Activated CD8-positive, alpha-beta memory T cell treated with anti-CD3 and anti-CD28 coated beads, Interleukin-2, amount 50 U/mL, for 4 hours (primary cell): ENCODE measurements at places on chromosomes 4 and X.

DNA sequence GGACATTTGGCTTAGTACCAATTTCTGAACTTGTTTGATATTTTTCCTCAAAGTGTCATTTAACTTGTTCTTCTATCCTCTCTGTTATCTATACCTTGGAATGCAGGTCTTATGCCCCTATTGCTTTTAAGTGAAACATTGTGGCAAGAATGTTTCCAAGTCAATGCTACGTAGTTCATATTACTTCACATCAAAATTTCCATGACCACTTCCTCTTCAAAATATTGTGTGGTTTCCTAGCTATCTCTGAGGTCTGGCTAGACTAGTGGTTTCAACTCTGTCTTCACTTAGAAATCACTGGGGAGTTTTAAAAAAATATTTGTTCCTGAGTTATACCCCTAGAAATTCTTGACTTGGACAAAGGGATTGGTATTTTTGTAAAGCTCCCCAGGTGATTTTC lies 20.2 kb upstream of the RASGEF1B start:
- no peak for DNase-seq

GRCh38 chrX:101462892-101463291 lies 22.4 kb upstream of the ARMCX4 start:
- no peak for DNase-seq

- DNase-seq = no peak
Measured at GRCh38 chr4:15797320-15797719, 19.2 kb downstream of the CD38 start.

DNA sequence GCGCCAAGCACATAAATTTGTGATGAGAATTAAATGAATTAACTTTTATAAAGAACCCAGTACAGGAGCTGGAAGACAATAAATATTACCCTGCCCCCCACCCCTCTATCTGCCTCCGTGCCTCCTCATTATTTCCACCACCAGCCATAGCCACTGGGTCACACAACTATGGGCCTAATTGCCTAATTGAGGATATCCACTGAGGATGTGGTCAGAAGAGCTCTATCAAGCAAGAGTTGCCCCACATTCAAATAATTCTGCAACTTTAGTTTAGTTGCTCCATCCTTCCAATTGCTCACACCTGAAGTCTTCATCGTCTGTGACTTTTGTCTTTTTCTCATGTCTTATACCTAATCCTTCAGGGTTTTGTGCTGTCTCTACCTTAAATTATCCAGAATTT lies 9.5 kb upstream of the CXCL8 start:
- DNase-seq = no peak

- no peak for DNase-seq
Measured at GRCh38 chr4:16860516-16860915, 37.9 kb downstream of the LDB2 start.

- no peak for DNase-seq
Measured at GRCh38 chr4:129327637-129328036, 231.7 kb downstream of the C4orf33 start.

DNA sequence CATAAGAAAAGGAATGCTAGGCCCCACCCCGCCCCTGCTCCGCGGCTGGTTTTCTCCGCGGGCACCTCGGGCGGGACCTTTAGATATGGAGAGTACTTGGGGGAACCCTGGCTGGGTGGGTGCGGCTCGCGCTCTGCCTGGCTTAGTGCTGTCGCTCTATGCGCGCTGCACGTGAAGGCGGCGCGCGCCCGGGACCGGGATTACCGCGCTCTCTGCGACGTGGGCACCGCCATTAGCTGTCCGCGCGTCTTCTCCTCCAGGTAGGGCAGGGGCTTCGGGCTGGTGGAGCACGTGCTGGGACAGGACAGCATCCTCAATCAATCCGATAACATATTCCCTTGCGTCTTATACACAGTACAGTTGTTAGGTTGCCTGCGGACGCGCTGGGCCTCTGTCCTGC lies 56.0 kb downstream of the MAGEB10 start:
- no peak for DNase-seq

GRCh38 chrX:84188320-84188834 lies 378 bp upstream of the RPS6KA6 start:
- DNase-seq = no peak
